ENCODE measurements at places on chromosomes 1 and 21. TPM values are rescaled to one million over a fixed set of nuclear protein-coding genes. Genes with fewer than 3 reads are reported as not detected.
A peak's percentile ranks its signal among the peaks of the same experiment; 100 is the strongest.

DNA sequence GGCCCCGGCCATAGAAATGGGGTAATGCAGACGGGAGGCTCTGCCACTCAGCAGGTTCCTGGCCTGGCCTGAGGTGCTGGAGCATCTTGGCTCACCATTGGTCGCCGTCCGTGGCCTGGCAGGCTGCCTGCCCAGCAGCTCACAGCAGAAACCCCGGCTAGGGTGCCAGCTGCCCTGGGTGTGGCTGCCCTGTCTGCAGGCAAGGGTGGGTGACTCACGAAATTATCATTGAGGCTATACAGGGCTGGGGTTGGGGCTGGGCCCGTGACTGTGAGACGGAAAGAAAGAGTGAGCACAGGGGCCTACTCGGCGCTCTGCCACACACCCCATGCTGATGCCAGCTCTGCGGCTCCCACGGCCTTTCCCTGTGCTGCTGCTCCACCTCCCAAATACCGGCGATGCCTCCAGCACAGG, 8.0 kb upstream of the PKP1 start:
- peak; percentile 97 for DNase-seq

Gene PANK4
- 18.0 TPM for total RNA-seq

DNA sequence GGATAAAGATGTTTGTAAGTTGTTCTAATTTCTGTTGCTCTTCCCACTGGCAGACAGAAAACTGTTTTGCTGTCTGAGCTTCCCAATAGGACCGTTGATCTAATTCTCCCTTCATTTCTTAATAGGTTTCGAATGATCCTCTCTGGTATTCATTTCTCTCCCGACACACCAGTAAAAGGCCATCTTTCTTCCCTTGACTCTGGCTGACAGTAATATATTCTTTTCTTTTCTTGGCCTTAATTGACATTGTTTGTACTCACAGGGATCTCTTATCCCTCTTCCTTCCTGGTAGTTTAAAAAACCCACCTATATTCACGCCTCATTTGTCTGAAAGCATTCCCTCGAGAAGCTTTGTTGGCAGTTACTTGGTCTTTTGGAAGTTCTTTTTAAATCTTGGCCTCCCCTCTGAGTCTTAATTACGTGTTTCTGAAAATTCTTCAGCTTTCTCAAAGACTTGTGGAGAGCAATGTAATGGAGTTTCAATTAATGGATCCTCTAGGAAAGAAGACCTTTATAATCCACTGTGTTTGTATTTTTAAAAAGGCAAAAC, 40.3 kb downstream of the MAP10 start:
- peak; percentile 28 for DNase-seq

Gene PPCS
- 60.5 TPM for total RNA-seq

Gene PGM1
- 119 TPM for total RNA-seq

All from M059J (cell line).